ENCODE measurements at places on chromosomes 3 and 15.

GRCh38 chr3:88616413-88616812 lies 466.7 kb downstream of the C3orf38 start:
- H3K27ac ChIP-seq, result no peak overlapping the region
- H3K4me3 ChIP-seq, result no peak overlapping the region
- no peaks in the 10 kb centered on the region for H3K36me3 ChIP-seq
- H3K4me1 ChIP-seq, result no peaks in the 10 kb centered on the region
- DNase-seq, result no peak

DNA sequence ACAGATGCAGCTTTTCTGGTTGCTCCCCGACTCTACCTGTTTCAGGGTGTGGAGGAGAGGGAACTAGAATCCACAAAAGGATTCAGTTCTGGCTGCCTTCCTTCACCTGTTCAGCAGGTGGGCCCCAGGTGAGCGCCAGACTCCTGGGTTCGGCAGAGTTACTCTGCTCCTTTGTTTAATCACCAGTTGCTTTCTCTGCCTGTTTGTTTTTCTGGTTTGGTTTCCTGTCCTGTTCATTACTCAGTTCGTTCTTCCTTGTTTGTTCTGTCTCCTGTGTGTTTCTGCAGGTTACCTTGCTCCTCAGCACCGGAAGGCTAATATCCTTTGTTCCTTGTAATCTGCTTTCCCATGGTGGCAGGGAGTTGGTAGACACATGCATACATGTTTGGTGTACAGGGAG lies 508.5 kb upstream of the ATP11B start:
- no peaks in the 10 kb centered on the region for H3K36me3 ChIP-seq
- H3K4me1 ChIP-seq, result no peaks in the 10 kb centered on the region
- H3K4me3 ChIP-seq, result no peak overlapping the region
- no peaks in the 10 kb centered on the region for H3K27me3 ChIP-seq

GRCh38 chr3:176951144-176951543 lies 246.1 kb downstream of the TBL1XR1 start:
- no peaks in the 10 kb centered on the region for H3K27me3 ChIP-seq
- no peak overlapping the region for H3K4me3 ChIP-seq
- no peaks in the 10 kb centered on the region for H3K36me3 ChIP-seq

- no peaks in the 10 kb centered on the region for H3K36me3 ChIP-seq
- H3K27ac ChIP-seq, result no peak overlapping the region
- H3K4me3 ChIP-seq, result no peak overlapping the region
- no peak for DNase-seq
Measured at GRCh38 chr15:82314769-82315518, 34.3 kb downstream of the GOLGA6L10 start.

- peak overlapping the region; percentile 5 for H3K27ac ChIP-seq
- no peaks in the 10 kb centered on the region for H3K36me3 ChIP-seq
- peak; percentile 89 for DNase-seq
- H3K27me3 ChIP-seq, result no peaks in the 10 kb centered on the region
Measured at GRCh38 chr3:190092250-190092649, 28.4 kb downstream of the P3H2 start.

- H3K27me3 ChIP-seq, result no peaks in the 10 kb centered on the region
- H3K4me1 ChIP-seq, result no peaks in the 10 kb centered on the region
- DNase-seq, result no peak
- no peak overlapping the region for H3K4me3 ChIP-seq
Measured at GRCh38 chr15:85757073-85757938, 37.4 kb downstream of the KLHL25 start.

DNA sequence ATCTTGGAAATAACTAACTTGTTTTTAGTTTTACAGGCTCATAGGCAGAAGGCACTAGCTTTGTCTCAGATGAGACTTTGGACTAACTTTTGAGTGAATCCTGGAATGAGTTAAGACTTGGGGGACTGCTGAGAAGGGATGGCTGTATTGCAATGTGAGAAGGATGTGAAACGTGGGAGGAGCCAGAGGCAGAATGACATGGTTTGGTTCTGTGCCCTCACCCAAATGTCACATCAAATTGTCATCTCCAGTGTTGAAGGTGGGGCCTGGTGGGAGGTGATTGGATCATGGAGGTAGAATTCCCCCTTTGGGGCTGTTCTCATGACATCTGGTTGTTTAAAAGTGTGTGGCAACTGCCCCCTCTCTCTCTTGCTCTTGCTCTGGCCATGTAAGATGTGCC lies 28.8 kb upstream of the CCDC50 start:
- no peak overlapping the region for H3K4me3 ChIP-seq
- no peaks in the 10 kb centered on the region for H3K36me3 ChIP-seq
- H3K4me1 ChIP-seq, result no peaks in the 10 kb centered on the region

DNA sequence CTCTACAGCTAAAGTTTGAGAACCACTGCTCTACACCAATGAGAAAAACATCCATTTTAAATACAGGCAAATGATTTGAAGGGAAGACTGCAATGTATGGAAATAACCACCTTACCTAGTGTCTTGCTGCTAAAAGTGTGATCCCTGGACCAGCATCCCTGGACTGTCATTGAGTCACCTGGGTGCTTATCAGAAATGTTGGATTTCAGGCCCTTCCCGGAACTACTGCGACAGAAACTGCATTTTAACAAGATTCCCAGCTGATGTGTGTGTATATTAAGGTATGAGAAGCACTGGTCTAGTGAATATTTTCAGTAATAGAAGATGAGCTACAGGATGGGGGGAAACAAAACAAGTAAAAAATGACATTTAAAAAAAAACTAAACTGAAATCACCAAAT lies 324.1 kb downstream of the MECOM start:
- H3K27me3 ChIP-seq, result no peaks in the 10 kb centered on the region
- H3K4me3 ChIP-seq, result no peak overlapping the region
- H3K36me3 ChIP-seq, result no peaks in the 10 kb centered on the region

GRCh38 chr3:124467980-124468902 lies 262.0 kb upstream of the UMPS start:
- H3K27ac ChIP-seq, result no peak overlapping the region
- H3K36me3 ChIP-seq, result no peaks in the 10 kb centered on the region
- H3K27me3 ChIP-seq, result no peaks in the 10 kb centered on the region
- H3K4me1 ChIP-seq, result no peaks in the 10 kb centered on the region

DNA sequence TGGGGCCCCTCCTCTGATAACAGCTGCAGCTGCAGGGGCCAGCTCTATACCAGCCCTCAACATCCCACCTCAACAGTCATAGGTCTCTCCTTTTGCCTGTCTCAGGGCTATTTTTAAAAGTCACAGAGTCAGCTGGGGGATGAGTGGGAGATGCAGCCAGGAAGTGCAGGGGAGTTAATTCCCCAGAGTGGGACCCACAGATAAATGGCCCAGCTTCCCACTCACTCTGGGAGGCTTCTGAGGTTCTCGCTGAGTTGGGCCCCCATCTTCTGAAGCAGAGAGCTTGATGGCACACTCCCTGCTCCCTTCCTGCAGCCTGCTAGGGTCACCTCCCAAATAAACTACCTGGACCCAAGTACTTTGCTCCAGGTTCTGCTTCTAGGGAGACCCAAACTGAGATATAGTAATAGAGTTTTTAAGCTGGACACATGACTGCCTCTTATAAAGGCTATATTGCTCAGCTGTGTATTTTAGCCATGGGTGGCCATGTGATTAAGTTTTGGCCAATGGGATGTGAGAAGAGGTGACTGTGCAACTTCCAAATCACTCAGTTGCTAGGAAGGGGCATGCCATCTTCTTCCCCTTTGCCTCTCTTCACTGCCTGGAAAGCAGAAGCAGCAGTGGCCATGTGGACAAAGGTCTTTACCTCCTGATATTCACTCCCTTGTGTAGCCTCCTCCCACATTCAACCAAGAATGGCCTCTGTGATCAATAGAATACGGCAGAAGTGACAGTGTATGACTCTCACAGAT lies 15.5 kb upstream of the VIPR1 start:
- no peaks in the 10 kb centered on the region for H3K4me1 ChIP-seq
- H3K27ac ChIP-seq, result no peak overlapping the region
- no peaks in the 10 kb centered on the region for H3K27me3 ChIP-seq
- no peak overlapping the region for H3K4me3 ChIP-seq

- no peaks in the 10 kb centered on the region for H3K4me1 ChIP-seq
- H3K27me3 ChIP-seq, result no peaks in the 10 kb centered on the region
- no peaks in the 10 kb centered on the region for H3K36me3 ChIP-seq
- no peak overlapping the region for H3K4me3 ChIP-seq
Measured at GRCh38 chr3:5047764-5048419, 68.7 kb downstream of the BHLHE40 start.

- no peak overlapping the region for H3K4me3 ChIP-seq
- DNase-seq, result no peak
- H3K36me3 ChIP-seq, result no peaks in the 10 kb centered on the region
- no peaks in the 10 kb centered on the region for H3K4me1 ChIP-seq
Measured at GRCh38 chr3:116199063-116199462, 246.2 kb downstream of the LSAMP start.

All from fibroblast of lung (primary cell).